Peyer's patch (tissue), 4 donors: ENCODE measurements at places on chromosomes 3 and 15.

GRCh38 chr3:171351676-171352075, 108.5 kb downstream of the TNIK start:
- no peak for DNase-seq

DNA sequence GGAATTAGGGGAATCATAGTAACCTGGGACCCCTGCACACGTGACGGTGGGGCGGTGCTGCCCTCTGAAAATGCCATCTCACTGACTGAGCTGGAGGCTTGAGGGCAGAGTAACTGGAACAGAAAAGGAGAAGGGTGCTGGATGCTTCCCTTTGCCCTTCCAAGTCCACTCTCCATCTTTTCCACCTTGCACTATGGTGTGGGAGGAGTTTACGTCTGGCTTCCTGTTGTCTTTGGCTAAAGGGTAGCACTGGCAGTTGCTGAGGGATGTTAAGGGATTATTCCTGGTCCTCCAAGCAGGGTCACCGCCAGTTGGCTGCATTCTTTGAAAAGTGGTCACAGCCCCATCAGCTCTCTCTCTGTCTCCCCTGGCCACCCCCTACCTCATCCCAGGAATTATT, 129.4 kb upstream of the SNTN start:
- DNase-seq: no peak

GRCh38 chr3:124059580-124059979, 67.7 kb upstream of the ROPN1 start:
- no peak for DNase-seq

DNA sequence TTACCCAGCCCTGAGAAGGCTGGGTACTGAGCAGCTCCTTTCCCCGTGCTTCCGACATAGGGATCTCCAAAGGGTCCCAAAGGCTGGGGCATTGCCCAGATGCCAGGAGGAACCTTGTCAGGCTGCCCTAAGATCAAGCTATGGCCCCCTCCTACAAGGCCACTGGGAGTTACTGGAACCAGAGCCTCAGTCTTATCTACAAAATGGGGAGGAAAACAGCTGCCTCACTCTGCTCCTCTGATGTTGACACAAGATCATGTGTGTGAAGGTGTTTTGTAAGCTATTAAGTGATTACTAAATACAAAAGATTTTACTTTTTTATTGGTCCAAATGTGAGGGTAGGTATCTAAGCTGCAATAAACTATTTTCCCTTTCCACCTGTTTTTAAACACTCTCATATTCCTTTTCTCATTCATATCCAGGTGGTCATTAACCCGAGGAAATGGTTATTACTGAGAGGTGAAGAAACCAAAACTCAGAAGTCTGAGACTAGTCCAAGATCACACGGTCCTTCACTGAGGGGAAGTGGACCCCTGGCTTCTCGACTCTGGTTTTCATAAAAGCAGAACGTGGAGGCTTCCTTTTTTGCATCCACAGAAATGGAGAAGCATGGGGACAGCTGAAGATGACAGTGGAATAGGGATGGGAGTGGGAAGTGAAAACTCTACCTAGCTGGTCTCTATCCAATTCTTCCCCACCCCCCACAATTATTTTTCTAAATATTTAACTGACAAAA, 1.7 kb downstream of the ARPIN start:
- DNase-seq: no peak

DNA sequence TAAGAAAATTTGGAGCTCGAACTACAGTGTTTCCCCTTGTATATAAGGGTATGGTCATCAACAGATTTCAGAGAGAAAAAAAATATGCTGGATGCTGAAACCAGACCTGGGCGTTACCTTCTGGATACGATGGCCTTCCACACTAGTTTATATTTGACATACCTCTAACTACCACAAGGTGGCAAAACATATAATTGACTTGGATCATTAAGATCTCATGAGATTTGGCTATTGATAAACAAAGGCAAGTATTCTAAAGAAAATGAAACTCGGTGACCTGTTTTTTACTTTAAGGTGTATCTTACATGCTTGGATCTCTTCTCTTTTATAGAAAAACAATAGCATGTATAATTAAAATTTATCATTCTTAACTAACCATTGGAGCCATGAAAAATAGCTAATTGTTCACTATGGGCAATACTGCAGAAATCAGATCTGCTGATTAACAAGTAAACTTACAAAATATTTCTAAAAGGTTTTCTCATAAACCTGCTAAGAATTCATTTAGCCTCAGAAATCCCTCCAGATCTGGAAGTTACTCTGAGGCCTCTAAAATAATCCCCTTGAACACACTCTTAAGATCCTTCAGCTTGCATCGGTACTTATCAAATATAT, 300.6 kb upstream of the KCNH8 start:
- DNase-seq: no peak

DNA sequence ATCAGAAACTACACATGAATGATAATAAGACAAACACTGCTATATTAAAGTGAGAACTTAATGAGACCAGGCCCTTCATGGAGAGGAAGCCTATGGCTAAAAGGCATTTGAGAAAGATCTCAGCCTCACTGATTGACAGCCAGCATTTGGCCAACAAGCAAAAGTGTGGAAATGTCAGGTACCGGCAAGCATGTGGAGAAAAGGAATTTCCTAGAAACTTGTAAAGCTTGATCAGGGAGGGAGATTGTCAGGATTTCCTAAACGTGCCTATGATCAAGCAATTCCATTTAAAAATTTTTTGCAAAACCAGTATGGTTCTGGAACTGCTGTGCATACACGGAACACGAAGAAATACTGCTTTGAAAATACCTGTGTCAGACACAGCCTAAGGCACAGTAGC, 220.3 kb upstream of the ATP10A start:
- no peak for DNase-seq

DNA sequence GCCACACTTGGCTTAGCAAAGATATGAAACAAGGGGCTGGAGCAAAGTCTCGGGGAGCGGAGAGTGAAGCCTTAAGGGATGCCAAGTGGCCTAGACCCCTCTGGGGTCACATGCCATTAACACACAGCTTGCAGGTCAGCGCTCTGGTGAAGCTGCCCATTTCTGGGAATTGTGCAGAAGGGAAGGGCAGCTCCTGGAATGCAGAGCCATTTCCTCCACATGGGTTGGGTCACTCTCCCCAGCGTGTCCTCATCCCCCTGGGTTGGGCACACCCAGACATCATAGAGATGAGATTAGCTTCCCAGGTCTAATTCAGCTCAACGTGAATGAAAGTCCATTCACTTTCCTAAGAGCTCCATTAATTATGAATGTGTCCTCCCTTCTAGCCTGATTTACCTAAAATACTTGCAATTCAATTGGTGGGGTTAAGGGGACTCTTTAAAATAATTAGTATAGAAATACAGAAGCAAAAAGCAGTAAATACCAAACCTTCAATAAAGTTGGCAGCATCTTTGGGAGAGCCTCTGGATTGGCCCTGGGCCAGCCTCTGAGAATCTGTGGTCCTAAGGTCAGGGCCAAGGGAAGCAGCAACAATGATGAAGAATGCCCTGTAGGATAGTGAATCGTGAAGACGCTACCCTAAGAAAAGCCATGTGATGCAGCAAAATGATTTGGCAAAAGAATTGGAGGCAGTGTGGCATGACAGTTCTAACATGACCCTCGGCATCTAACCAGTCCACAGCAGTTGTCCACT, 17.8 kb downstream of the MRAS start:
- DNase-seq: no peak

GRCh38 chr3:24589931-24590880, 95.6 kb upstream of the THRB start:
- no peak for DNase-seq

DNA sequence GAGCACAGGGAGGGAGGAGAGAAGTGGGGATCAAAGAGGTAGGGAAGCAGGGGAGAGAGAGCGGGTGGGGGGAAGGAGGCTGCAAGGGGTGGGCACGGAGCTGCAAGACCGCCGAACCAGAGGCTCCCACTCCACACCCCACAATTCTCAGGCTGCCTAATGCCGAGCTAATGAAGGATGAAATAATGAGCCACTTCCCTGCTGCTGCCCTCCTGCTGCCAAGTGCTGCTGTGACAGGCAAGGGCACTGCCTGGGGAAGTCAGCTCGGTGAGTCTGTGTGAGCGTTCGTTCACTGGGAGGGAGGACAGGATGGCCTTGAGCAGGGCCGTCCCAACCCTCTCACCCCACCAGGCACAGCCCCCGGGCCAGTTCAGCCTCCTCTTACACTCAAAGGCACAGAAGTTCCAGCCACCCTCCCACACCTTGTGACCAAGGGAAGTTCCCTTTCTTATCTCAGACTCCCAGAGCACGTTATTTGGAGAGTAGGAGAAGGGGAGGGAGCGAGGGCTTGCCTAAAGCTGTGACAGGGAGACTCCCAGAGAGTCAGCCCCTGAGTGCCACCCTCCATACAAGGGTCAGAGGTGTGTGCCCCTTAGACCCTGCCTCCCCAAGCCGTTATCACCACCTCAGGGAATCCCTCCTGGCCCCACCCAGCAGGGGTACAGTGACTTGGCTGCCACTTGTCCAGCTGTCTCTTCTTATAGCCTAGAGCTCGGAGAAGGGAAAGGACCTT, 12.4 kb downstream of the GLYCTK start:
- no peak for DNase-seq

- DNase-seq: no peak
These were observed 16.7 kb downstream of the HCN4 start for GRCh38 chr15:73352082-73352481.

GRCh38 chr3:63228087-63228486, 50.0 kb upstream of the SYNPR start:
- no peak for DNase-seq

DNA sequence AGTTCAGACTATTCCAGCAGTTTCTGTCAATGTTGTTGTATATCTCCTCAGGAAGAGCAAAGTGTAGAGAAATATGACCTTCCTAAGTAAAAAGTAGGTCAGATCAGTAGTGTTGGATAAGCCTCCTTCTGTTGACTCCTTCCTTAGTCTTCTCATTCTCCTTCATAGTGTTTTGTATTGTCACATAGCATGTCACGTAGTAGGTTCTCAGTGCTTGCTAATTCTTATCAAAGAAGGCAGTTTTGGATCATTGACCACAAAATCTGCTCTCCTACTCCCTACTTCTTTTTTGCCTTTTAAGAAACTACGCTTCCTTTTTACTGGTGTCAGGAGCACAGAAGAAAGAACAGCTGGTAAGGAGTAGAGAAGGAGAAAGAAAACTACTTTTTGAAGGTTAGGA, 1.0 kb upstream of the MGA start:
- no peak for DNase-seq

DNA sequence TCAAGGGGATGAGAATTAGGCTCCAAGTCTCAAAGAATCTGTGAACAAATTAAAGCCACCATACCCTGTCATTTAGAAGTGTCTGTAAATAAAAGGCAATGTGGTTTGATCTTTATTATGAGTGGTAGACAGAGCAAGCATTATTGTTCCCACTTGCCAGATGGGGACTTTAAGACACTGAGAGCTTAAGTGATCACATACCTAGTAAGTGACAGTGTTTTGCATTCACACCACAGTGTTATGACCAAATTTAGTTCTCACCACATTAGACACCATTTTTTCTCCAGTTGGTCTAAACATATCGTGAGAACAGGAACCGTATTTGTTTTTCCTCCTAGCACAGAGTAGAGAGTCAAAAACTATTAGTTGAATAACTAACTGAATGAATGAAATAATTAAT, 13.2 kb upstream of the ZBED2 start:
- no peak for DNase-seq
